Esophagus squamous epithelium (tissue), 5 donors: ENCODE measurements at places on chromosomes 7 and 10.

DNA sequence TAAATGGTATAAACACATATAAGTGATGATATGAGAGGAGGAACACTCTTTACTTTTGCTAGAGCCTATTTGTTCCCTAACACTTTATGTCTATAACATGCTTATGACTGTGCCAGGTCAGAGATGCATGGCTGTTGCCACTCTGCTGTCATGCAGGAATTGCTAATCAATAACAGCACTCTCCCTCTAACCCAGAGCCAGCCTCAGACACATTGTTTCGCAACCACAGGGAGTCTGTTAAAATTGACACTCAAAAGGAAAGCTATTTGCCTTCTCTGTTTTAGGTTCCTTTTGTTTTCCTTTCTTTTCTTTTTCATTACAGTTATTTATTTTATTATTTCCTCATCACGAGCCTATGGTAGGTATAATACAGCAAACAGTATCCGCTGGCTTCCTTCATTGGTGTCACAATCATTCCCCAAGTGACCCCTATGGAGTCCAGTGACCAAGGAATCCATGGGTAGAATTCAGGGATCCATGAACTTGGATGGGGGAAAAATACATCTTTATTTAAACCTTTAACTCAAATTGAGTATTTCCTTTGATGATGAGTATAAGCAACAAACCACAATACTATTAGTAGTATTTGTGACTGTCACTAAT, 6.8 kb downstream of the PON2 start:
- DNase-seq, result no peak

- no peak for DNase-seq
Observed at GRCh38 chr7:46135557-46135956, 214.5 kb upstream of the IGFBP3 start.

GRCh38 chr10:129078346-129078745, 388.7 kb upstream of the MGMT start:
- no peak for DNase-seq

DNA sequence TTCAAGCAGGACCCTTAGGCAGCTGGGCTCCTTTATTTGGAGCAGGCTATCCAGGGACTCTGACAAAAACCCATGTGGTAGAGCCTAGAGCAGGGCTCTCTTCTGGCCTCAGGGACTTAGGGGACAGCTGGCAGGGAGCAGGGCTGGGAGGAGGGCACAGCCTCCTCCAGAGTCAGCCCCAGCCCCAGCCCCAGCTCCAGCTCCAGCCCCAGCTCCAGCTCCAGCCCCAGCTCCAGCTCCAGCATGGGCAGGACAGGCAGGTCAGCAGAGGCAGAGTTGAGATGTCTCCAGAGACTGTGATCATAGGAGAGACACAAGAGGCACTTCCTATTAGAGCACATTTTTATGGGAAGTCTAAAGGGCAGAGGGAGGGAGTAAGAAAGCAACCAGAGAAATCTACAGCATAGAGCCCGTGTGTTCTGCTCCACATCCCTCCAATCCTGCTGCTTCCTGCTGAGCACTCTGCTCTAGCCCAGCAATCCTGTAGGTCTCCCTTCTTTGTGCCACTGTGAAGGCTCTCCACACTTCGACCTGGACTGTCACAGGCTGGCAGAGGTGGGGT, 13.3 kb upstream of the C10orf53 start:
- no peak for DNase-seq

- no peak for DNase-seq
Observed at GRCh38 chr10:54869022-54869421, 68.0 kb upstream of the PCDH15 start.

- DNase-seq, result no peak
Observed at GRCh38 chr10:103742824-103743223, 112.6 kb downstream of the SH3PXD2A start.

DNA sequence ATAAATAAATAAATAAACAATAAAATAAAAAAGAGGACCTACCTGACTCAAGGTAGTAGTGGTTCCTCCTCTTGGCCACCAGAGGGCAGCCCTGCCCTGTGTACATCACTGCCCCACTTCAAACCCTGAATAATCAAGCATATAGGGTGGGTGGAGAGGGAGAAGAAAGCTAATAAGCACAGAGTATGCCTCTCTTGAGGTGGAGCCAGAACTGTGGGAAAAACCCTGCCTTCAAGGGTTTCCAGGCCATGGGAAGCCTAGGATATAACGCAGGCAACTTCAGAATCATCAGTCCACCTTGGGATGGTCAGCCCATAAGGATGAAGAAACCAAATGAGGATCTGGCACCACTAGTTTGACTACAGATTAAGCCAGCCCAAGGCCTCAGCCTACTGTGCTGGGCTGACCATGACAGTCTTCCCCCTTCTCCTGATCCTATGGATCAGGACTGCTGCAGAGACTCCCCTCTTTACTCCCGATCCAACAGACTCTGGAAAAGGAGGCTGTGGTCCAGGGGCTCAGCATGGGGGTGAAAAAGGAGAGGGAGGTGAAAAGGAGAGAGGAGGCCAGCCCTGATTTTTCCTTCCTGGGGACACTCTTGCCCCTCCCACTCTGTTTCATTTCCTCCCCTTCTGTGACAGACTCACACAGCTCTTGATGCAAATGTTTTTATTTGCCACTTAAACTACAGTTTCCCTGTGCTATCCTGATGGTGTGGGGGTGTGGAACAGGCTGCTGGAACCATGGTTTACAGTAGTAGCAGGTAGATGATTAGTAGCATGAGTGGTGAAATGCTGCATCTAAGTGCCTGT, 10.1 kb downstream of the AVPI1 start:
- no peak for DNase-seq
